Stimulated activated CD8-positive, alpha-beta memory T cell treated with anti-CD3 and anti-CD28 coated beads, Interleukin-4, amount 100 ng/mL, for 4 hours (primary cell): ENCODE measurements at places on chromosomes 16 and 17.

GRCh38 chr16:18945233-18945632 lies 19.0 kb upstream of the SMG1 start:
- DNase-seq = no peak

GRCh38 chr17:56624912-56625311 lies 31.4 kb downstream of the NOG start:
- no peak for DNase-seq

DNA sequence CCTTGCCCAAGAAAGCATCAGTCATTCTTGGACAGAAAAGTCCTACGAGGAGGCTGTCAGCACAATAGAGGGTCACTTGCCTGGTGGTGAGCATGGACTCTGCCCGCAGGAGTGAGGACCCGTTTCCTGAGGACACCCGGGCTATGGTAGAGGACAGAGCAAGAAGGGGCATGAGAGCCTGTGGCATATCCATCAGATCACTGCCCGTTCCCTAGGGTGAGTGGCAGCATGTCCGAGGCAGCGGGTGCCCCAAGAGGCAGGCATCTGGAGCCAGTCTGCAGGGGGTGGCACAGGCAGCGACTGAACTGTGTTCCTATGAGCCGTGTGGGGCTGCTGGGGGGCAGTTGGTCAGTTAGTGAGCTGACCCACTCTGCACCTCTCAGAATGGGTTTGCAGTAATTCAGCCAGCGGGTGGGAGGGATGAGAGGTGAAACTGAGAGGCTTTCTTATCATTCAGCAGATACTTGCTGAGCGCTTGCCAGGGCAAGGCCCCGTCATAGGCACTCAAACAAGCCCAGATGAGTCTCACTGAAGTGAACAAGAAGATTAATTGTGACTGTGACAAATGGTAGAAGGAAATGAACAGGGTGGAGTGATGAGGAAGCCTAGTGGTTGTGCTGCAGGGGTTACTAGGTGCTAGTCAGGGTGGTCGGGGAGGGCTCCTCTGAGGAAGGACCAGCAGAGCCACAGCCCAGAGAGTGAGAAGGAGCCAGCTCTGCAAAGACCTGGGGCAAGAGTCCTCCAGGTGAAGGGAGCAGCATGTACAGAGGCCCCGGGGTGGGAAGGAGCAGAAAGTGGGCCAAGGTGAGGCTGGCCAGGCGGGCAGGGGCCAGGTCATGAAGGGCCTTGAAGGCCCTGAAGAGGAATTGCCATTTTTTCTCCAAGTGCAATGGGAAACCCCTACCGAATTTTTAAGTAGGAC lies 87.9 kb downstream of the CLEC16A start:
- no peak for DNase-seq

- no peak for DNase-seq
Observed at GRCh38 chr17:10699856-10700255, 2.5 kb downstream of the ADPRM start.

DNA sequence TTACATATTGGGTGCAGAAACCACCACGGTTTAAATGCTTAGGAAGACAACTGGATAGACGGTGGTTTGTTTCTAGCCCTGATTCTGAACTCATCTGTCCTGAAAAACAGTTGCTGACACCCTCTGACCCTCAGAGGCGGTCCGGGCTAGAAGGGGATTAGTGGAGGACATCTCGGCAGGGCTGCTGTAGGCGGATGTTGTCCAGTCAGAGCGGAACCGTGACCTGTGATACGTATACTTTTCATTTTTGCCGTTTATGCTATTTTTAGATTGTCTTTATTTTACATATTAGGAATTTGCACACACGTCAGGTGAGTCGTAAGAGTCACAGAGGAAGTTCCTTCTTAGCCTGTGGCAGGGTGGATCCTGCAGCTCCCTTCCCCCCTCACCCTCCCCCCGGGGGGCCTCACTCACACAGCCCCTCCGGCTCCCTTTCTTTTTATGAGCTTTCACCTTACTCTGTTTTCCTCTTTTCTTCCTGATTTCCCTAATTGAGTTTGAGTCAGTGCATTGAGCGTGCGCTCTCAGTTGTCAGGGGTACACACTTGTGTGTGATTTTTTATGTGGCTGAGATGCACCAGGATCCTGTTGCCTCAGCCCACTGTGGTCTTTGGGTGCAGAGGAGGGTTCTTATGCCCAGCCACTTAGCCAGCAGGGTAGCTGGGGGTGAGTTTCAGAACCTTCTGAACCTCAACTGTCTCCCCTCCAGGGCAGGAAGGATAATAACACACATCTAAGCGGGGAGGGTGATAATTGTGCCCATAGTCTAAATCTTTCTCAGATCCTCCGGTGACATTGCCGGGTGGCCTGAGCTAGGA lies 211.1 kb upstream of the CHMP6 start:
- no peak for DNase-seq

GRCh38 chr16:50711862-50712559 lies 18.6 kb downstream of the NOD2 start:
- no peak for DNase-seq

DNA sequence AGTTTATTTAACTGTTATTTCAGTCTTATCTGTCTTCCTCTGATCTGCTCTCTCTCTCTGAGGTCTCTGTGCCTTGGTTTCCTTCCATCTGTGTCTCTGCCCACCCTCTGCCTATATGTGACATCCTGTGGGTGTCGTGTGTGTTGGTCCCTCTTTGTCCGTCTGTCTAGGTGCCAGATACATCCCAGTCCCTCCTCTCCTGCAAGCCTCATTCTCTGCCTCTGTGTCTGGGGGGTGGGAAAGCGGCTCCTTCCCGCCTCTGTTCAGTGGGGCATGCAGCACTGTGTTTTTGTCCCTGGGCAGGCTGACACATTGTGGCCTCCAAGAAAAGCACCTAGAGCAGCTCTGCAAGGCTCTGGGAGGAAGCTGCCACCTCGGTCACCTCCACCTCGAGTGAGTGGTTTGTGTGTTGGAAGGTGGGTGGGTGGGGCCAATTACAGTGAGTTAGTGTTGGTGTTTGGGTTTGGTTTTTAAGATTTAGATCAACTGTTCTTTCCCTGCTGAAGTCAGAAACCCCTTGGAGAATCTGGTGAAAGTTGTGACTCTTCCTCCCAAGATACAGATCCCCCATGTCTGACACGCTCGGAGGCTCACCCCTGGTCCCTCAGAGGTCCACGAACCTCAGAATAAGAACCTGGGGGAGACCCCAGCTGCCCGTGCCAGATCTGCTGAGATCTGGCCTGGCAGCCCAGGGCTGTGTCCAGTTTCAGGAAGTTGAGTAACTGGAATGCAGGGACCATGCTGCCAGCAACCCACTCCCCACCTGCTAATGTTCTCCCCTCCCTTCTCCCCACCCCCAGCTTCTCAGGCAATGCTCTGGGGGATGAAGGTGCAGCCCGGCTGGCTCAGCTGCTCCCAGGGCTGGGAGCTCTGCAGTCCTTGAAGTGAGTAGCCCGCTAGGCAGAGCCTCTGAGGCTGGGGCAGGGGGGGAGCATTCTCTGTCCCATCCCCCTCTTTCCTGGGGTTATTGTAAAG lies 50.9 kb upstream of the CPNE2 start:
- peak; percentile 80 for DNase-seq

DNA sequence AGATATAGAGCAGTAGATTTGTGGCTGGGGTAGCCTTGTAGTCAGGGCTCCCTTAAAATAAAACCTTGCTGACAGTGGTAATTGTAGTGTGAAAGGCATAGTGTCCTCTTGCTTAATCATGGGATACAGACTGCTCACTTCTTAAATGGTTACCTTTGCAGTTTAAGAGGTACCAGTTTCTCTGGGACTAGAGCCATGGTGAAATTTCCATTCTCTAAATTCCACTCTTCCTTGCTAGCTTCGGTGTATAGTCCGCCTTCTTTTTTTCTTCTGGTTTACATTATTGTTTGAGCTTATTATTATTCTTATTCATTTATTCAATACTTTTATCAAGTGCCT lies 1.6 kb downstream of the CCP110 start:
- DNase-seq = no peak

DNA sequence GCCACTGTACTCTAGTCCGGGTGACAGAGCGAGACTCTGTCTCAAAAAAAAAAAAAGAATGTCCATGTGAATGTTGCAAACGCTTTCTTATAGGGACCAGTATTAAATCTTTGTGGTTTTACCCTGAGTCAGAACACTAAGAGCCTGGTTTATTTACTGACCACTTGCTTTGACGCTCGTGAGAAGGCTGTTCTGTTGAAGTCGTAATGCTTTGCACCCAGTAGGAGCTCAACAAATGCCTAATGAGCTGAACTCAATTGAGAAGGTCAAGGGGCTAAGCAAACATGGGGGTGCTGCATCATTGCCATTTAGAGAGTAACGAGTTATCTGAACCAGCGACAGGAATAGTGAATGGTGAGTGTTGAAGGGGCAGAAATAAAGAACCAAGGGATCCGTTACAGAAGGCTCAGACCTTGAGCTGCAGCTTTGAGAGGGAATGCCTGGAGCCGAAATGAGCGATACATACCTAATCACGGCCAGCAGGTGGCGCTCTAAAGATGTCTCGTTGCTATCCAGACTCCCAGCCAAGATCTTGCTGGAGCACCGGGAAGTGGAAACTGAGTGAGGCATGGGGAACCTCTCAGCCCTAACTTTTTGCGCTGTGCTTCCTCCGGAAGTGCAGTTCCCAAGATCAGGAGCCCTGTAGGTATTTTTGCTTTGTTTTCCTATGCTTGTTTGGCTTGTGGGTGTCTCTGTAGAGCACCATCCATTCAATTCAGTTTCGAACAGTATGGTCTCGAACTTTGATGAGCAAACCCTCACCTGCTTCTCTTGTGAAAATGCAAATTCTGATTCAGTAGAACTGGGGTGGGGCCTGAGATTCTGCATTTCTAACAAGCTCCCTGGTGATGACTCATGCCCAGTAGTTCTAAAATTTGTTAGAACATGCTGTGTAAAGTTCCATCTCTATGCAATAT lies 12.6 kb upstream of the RNF222 start:
- DNase-seq = peak; percentile 50

DNA sequence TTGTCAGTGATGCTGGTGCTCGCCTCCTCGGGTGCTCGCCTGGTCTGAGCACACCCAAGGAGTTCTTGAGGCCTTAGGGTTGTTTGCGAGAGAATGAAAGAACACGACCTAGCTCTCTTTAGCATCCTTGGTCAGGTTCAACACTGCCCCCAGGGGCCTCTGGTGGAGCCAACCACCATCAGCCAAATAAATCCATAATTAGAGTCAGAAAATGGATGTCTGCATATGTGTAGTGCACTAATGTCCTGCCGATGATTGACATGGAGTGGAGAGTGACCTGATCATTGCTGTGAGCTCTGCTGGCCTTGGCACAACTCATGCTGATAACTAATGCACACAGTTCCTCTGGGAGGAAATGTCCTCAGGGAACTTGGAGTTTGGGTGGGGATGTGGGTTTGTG lies 8.2 kb upstream of the STH start:
- no peak for DNase-seq

DNA sequence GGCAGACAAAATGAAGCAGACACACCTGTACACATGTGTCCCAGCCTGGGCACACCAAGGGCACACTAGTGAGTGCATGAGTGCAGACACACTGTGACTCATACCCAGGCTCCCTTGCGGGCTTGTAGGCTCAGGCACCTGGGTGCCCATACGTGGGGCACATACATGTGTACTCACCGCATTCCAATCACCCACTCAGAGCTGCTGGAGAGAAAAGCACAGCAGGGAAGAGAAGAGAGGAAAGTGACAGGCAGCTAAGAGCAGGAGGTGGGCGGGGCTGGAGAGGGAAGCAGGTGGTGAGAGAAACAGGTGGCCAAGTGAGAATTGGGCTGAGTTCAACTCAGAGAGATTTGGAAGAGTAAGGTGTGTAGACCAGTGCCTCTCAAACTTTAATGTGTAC lies 54.0 kb downstream of the TMEM132E start:
- DNase-seq = no peak

- DNase-seq = no peak
Observed at GRCh38 chr17:76076765-76077583, 2.0 kb upstream of the ZACN start.

DNA sequence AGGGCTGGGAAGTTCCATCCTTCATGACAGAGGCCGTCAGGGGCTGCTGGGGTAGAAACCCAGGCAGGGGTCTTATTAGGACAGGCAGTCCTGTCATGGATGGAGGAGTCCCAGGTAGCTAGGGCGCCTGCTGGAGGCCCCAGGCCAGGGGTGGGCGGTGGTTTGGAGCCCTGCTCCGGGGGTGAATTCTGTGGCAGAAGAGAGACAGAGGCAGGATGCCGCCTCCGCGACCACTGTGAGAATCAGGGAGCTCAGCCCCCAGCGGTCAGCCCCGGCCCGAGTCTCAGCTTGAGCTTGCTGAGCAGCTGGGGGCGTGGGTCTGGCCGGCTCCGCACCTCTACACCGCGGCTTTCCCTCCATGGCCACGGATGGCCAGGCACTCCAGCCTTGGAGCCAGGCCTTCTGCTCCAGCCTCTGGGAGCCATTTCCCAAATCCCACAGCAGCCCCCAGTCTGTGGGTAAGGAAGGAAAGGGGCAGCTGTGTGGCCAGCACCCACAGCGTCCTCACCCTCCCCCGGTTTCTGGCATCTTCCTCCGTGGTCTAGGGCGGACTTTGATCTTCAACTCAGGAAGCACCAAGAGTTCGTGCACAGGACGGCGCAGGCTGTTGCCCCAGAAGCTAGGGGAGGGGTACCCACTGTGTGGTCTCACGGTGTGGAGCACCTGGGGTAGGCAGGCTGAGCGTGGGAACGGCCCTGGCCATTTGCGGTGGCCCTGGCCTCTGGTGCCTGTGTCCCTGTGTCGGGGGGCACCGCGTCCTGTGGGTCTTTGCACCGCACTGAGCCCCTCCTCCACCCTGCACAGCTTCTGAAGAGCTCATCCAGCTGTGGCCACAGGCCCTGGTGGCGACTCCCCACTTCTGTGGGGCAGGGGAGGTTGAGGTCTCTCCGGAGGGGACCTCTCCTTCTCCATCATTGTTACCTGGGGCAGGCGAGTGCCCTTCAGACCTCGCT lies 14.1 kb downstream of the CD7 start:
- DNase-seq = no peak

- DNase-seq = no peak
Observed at GRCh38 chr16:2480948-2481347, 6.0 kb downstream of the TBC1D24 start.

DNA sequence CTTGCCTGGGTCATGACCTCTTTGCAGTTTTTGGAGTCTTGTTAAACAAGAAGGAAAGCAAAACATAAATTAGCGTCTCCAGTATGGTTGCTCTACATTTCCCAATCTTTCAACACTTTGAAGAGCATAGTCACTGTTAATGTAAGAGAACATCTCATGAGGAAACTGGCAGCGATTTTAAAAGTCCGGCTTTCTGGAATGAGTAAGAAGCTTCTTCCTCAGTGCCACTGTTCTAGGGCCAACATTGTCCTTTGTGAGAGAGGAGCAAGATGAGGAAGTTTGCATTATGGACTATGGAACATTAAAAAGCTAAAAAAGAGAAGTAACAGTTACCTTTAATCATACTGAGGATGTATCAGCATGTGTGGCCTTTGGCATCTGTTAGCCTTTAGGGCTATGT lies 73.1 kb downstream of the WNT3 start:
- no peak for DNase-seq

GRCh38 chr17:30379303-30379902 lies 676 bp downstream of the CPD start:
- no peak for DNase-seq

DNA sequence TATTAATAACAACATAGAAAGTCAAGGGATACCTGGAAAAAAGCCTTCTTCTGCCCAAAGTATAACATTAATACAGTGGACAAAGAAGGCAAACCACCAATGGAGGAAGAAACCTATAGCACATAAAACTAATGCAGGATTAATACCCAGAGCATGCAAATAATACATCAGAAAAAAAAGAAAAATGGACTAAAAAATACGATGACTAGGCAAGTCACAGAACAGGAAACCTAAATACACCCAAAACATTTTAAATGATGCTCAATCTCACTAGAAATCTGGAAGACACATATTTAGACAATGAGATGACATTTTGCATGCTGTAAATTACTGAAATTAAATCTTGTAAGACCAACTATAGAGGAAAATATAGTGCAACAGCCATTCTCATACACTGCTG lies 55.9 kb downstream of the MED13 start:
- no peak for DNase-seq
